HL-60 (cell line): ENCODE measurements at places on chromosomes 1 and 21.

- DNase-seq = peak; percentile 88
These were observed 16.5 kb downstream of the PTCH2 start for GRCh38 chr1:44826375-44827196.

DNA sequence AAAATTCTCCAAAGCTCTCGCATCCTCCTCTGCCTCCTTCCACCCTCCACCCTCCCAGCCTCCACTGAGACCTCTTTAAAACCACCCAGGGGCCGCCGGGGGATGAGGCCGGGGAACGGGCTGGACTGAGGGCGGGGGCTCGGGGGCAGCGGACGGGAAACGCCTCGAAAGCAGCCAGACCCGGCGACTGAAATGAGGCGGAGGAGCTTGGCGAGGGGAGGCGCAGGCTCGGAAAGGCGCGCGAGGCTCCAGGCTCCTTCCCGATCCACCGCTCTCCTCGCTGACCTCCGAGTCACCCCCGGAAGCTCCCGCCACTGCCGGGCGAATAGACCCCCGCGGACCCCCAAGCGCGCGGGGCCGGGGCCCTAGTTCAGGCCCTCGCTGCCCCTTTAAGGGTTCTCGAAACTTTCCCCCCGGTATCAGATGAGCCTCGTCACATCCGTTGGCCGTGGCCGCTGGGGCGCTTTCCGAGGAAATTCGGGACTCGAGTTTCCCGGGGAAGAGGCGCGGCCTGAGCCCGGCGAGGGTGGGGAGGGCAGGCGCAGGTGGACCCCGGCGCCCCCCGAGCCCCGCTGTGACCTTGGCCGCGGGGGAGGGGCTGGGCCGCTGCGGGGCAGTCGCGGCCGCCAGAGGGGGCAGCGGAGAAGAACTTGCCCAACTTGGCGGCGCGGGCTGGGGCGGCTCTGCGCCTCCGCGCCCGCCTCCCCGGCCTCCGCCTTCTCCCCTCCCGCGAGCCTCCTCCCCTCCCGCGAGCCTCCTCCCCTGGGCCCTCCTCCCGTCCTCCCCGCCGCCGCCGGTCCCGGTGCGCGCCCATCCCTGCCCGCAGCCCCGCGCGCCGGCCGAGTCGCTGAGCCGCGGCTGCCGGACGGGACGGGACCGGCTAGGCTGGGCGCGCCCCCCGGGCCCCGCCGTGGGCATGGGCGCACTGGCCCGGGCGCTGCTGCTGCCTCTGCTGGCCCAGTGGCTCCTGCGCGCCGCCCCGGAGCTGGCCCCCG, at the start of gene BACE2:
Gene BACE2, plus strand, starts transcription at position 813 of the 995 bp plus-strand sequence. Its CDS starts 104 bp downstream, at position 917.
- DNase-seq = peak; percentile 22

DNA sequence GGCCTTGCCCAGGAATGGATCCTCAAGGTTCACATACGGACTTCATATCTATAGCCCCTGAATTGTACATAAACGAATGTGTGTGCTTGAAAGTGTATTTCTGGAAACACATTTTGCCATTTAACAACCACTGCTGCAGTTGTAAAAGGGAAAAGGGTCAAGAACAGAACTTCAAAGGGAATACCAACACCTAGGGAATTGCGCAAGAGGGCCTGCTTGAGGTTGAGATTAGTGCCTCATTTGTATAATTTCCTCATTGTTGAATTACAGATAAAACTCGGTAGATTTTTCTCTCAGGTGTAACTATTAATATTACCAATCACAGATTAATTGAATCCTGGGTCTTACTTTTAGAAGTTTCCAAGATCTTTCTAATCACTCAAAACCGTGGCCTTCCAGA, 6.1 kb downstream of the NCF2 start:
- DNase-seq = no peak

DNA sequence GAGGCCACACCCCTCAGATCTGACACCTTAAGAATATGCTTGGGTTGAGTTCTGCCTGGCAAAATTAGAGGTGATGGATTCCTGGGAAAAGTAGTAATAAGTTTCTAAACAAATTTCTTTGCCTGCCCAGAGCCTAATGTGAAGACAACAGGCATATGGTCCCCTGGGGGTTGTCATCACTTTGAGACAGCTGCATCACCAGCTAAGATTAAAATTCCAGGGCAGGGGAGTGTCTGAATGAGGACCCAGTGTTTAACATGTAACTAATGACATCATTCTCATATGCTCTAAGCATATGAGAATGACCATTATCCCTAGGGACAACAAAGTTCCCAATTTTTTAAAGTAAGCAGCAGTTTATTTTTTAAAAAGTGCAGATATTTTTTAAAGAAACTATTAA, 432.2 kb downstream of the PCP4 start:
- DNase-seq = no peak

GRCh38 chr1:77310924-77311323, 29.1 kb downstream of the AK5 start:
- DNase-seq = peak; percentile 15

DNA sequence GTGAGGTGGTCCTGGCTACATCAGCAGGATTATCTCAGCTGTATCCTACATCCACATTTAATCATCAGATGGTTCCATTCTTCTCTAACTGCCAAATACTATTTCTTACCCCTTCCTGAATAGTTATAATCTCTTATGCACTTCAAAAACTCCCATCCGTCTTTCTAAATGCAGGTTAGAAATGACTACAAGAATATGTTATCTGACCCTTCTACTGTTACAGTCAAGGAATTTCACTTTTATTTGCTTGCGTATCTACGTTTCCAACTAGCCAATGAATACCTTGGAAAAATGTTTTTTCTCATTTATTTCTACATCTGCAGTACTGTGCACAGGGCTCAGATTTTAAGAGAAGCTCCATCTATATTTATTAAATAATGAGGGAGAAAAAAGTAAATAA, 709.9 kb downstream of the KCNT2 start:
- no peak for DNase-seq

DNA sequence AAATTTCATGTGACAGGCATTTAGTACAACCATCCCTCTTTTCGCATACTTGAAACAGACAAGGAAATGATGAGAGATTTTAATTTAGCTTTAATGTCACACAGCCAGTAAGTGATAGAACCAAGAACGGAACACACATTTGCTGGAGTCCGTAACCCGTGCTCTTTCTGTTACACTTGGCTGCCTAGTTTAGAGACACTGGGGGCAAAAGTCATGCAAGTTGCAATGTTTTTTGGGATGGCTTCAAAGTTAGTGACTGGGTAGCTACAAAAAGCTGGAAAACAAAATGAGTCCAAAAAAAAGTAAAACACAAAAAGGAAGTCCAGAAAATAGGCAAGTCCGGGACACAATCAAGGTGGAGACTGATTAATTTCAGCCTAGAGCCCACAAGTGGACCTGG, 5.9 kb downstream of the NID1 start:
- DNase-seq = no peak

DNA sequence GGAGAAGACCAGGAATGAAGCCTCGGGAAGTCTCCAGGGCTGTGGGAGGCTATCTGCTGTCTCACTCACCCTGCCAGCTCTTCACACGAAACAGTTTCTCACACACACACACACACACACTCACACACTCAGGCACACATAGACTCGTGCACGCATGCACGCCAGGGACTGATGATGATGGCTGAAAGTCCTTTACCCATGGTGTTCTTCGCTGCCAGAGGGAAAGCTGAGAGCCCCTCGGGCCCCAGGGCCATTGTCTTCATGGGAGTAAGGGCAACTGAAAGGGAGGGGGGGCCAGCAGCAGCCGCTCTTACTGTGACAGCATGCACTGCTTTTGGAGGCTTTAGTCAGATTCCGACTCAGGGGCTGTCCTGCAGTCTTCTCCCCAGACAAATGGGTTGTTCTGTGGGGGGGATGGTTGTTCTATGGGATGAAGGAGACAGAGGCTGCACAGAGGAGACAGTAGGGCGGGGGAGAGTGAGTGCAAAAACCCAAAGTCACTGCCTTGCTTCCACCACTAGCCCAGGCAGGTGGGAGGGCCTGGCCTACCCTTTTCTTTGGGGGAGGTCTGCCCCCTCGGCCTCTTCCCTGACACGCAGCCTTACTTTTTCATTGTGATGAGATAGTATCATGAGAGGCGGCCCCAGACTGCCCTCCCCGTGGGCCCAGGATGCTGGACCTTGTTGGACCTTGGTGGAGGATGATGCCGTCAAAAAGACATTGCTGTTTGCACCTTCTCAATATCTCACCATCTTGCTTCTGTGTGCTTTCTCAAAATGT, 29.0 kb downstream of the STUM start:
- DNase-seq = no peak

DNA sequence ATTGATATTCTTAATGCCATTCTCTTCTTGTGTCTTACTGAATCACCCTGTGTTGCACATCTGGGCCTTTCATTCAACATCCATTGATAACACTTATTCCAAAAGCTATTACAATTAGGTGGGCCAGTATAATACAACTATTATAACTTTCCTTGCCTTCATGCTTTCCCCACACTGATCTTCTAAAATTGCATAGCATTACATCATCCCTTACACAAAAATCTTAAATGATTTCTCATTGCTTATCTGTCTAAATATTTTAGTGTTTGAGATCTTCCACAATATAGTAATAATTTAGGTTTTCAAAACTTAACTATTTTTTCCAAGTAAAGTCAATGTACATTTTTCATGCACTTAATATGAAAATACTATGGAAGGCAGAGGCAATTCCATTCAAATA, 1634.1 kb downstream of the PLA2G4A start:
- no peak for DNase-seq

DNA sequence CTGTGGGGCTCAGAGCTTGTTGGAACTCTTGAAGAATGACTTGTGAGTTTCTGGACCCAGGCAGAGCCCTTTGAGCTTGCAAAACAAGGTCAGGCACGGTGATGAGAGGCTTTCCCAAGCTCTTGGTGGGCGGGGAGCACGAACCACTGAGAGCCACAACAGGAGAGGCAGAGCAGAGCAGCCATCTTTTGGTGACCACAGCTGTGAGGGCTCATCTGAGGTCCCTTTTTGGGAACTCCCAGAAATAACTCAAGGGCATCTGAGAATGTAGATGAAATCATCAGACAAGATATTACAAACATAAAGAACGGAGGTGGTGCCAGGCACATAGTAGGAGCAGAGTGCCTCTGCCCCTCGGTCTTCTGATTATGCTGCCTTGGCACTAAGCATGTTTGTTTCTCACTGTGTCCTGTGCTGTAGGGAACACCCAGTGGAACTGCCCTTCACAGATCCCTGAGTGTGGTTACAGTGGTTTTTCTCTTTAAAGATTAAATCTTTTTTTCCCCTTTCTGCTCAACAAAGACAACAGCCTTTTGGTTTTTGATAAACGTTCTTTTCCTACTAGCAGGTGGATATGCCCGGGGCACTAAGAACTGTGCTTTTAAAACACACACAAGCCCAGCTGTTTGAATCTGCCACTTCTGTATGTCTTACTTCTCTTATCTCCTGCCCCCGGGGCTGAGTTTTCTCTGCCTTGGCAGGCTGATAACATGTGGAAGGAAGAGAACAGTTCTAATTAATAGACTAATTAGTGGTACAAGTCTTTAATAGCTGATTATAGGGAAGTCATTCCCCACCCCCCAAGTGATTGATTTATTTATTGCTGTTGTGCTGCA, 37.7 kb downstream of the CD34 start:
- peak; percentile 92 for DNase-seq

DNA sequence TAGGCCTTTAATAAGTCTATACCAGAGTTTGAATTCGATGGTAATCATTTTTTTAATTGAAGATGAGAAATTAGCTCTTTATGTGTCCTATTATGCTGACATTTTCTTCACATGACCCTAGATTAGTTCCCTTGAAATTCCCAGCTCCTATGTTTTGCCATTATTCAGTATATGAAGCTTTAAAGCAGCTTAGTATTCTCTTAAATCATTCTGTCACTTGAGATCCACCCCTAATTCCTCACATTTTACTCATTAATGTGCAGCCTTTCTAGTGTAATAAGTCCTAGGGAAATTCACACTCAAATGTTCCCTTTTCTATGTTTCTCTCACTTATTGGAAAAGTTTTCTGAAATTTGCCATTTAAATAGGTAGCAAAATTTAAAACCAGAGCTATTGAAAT, 704.5 kb upstream of the B3GALT2 start:
- no peak for DNase-seq

GRCh38 chr1:49240709-49241221, 464.1 kb upstream of the BEND5 start:
- no peak for DNase-seq

- no peak for DNase-seq
These were observed 140.1 kb upstream of the DUSP10 start for GRCh38 chr1:221881805-221882581.

DNA sequence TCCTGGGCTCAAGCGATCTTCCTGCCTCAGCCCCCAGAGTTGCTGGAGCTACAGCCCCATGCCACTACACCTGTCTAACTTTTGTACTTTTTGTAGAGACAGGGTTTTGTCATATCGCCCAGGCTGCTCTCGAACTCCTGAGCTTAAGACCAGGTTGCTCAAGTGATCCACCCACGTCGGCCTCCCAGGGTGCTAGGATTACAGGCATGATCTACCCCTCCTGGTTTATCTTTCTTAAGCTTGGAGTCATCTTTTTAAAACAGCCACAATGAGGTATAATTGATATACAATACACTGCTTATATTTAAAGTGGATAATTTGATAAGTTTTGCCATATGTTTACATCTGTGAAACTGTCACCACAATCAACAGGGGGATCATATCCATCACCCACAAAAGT, 25.4 kb upstream of the WDR26 start:
- no peak for DNase-seq

GRCh38 chr1:244349581-244350001, 102.1 kb downstream of the ADSS2 start:
- DNase-seq = no peak

DNA sequence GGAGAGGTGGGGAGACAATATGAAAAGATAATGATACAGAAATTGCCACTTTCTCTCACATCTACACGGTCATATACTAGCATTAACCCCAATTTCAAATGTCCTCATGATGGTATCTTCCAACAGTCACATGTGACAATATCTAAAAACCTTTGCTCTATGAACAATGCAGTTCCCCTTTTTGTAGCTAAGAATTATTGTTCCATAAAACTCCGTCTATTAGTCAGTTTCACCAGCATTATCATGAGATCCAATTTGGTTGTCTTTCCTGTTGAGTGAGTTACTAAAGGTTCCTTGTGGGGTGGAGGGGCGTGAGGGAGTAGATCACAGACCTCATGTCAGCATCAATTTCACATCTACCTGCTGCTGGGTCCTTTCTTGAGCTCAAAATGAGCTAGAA, 1.7 kb downstream of the TIAM1 start:
- DNase-seq = no peak
